CD4-positive, alpha-beta T cell treated with Interleukin-15 for 1 hour (primary cell): ENCODE measurements at places on chromosomes 5 and 9.

DNA sequence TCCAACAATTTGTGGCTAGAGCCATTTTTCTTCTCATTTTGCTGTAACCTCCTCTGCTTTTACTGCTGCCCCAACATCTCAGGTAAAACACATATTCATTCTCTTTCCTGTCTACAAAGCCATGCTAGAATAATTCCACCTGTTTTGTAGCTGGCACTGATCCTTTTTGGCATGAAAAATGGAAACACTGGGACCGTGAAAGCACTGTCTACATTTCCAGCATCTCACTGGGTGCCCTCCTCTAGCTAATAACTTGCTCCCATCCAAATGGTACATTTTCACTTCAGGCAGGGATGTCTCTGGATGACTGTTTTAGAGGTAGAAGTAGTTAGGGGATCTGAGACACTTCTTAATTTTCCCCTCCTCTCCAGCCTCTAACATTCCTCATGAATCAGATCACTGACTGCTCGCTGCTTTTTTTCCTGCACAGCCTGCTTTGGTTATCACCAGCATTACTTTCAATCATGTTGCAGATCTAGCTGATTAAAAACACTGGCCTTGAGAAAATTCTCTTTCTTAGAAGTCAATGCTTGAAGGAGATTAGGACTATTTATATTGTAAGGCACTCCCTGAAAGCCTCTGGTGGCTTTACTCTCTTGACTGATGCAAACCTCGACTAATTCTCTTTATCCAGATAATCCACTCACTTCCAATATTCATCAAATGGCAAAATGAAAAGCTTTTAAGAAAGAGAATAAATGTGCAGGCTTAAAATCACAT lies 1312.6 kb upstream of the DMAC1 start:
- DNase-seq = no peak

DNA sequence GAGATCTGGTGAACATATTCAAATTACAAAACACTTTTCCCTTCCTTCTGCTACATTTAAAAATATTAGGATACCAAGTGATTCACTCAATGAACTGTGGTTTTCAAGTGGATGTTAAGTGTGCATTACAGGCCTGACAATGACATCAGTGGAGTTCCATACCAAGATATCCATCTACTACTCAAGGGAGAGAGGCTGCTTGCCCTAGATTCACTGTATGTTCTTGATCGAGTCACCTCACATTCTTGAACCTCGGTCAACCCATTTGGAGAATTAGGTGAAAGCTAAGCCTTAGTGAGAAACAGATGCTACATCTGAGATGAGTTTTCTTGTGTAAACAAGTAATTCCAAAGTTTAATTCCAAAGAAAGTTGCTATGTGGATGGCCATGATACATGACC lies 142.2 kb downstream of the FGF10 start:
- DNase-seq = no peak

DNA sequence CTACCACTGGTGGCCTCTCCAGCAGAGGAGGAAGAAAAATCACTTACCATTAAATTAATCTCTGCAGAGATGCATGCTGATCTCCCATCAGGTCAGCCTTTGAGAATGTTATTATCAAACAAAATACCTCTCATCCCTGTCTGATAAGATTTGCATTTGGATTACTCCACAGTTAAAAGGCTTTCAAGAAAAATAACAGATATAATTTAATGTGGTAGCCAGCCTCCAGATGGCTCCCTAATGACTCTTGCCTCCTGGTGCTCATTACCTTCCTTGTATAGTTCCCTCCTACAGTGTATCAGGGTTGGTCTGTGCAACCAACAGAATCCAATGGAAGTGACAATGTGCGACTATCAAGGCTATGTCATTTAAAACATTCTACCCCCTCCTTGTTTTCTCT lies 63.6 kb upstream of the TNPO1 start:
- DNase-seq = no peak

GRCh38 chr5:88058625-88059024 lies 210.0 kb downstream of the TMEM161B start:
- no peak for DNase-seq

DNA sequence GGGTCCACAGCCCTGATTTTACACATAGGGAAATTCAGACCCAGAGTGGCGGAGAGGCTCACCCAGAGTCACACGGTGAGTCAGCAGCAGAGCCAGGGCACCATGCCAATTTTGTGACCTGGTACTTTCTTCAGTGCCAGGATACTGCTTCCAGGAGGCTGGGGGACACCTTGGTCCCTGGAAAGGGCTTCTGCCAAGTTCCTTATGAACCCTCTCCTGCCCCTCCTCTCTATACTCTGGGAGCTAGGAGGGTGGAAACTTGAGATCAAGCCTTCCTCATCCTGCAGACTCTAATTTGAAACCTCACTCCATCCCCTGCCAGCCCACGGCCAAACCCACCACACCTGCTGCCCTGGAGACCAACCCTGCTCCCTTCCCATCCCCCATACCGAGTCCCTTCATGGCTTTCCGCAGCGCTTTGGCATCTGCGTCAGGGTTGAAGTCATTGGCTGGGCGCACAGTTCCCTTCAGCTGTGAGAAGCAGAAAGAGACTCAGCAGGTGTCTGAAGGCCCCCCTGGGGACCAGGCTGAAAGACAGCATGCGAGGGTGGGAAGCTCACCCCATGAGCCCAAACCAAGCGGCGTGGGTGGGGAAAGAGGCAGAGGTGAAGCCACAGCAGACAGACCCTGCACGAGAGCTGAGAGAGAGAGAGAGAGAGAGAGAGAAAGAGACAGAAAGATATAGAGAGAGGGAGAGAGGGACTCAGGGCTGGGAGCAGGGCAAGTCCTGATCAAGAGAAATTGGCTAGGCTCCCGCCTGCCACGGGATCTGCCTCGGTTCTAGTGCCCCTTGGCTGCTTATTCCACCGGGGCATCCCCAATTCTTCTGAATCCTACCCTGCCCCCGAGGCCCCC lies 33.5 kb downstream of the ANXA6 start:
- DNase-seq = peak; percentile 87

DNA sequence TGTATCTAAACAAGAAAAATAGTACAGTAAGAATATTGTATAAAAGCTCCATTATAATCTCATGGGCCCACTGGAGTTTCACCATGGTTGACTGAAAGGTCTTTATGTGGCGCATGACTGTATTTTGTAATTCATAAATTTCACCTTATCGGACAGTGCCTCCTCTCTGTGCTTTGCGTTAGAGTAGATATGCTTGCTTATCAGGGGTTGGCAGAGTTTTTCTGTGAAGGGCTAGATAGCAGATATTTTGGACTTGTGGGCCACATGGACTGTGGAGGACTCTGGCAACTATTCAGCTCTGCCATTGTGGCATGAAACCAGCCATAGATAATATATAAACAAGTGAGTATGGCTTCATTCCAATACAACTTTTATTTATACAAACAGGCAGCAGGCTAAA lies 23.2 kb downstream of the GAPVD1 start:
- DNase-seq = no peak
